ENCODE measurements at places on chromosomes 5 and 9.

DNA sequence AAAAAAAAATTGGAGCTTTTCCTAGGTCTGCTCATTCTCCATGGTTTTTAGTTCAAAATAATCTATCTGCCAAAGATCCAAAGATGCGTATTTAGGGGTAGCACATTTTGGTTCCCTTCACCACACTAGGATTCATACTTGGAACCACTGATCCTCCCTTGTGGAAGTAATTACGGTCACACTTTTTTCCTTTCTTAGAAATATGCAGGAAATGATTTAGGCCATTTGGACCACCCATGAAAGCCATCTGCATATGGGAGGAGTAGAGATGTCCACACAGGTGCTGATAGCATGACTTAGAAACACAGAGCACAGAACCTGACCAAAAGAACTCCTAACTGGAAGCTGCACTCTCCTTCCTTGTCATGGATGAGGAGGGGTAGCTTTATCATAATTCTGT is 105.9 kb upstream of the RAI14 start:
- no peak for DNase-seq

DNA sequence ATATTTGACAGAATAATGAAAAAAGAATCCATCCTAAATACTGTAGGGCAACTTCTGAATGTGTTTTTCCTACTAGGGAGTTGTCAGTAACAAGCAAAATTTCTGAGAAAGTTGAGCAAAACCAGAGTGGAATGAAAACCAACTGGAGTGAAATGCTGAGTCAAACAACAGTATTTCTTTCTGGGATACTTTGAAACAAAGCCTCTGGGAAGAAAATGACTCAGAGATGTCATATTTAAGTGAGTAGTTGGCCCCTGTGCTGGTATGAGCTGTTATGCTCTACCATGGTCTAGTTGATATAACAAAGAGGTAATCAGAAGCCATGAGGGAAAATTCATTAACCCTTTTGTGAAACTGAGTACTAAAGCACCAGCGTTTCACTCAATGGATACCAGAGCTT is 372.1 kb upstream of the C9orf72 start:
- no peak for DNase-seq

DNA sequence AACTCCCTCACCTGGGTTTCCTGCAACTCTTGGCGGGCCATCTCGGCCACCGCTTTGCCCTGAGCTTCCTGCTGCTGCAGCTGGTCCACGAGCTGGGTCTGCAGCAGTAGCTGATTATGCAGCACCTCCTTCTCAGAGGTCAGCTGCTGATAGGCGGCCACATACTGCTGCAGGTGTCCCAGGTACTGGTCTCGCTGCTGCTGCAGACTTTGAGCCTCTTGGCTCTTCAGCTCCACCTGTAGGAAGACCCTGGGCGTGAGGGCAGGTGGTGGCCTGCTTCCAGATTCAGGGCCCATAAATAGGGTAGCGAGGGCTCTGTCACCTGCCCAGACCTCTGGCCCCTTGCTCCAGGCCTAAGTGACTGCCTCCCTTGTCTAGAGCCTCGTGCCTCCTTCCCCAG is 16.7 kb downstream of the GOLGA2 start:
- DNase-seq, result no peak

DNA sequence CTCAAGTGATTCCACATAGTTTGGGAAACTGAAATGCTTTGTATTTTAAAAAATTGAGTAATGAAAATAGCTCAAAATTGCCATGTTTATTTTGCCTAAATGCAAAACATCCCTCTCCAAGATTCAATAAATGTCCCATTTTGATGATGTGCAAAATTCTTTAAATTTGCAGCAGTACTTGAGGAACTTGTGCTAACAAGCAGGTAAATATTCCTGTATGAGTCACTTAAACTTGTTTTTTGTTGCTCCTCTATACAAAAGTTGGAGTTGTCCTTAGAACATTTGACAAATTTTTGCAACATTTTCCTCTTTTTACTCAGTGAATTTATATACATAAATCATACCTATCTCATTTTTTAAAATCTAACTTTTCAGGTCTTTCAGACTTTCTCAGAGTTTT is 280.2 kb downstream of the CDH12 start:
- DNase-seq, result no peak

- DNase-seq, result no peak
These were observed 532.4 kb downstream of the TLR4 start for GRCh38 chr9:118236625-118237024.

DNA sequence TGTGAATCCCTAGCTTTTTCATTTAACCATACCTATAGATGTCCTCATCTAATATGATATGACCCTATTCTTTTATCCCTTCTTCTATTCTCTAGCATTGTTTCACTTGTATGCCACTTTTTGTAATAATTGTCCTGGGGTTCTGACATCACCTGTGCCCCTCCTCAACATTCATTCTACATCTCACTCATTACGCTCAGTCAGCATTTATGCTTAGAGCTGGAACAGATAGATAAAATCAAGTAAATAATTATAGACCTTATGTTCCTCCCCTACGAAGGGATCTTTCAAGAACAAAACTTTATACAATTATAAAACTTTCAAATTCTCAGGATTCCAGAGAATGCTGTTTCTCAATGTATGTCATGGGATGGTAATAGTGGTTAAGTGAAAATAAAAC is 18.0 kb downstream of the GABRA6 start:
- no peak for DNase-seq

- no peak for DNase-seq
These were observed 114.6 kb upstream of the SLC12A2 start for GRCh38 chr5:127969002-127969401.

DNA sequence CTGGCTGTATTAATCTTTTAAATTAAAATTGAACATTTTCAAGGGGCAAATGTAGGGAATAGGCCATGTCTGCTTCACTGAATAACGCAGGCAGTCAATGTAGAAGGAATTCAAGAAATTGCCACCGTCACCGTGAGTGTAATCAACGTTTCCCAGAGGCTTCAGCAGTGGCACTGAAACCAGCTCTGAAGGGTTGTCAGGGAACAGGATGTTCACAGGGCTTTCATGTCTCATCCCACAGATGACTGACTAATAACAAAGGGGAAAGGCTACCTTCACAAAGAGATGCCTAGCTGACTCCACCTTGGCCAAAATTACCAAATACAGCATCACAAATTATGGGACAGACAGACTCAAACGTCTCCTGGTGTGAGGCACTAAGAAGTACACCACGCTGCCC is 70.4 kb upstream of the SIMC1 start:
- DNase-seq, result no peak

DNA sequence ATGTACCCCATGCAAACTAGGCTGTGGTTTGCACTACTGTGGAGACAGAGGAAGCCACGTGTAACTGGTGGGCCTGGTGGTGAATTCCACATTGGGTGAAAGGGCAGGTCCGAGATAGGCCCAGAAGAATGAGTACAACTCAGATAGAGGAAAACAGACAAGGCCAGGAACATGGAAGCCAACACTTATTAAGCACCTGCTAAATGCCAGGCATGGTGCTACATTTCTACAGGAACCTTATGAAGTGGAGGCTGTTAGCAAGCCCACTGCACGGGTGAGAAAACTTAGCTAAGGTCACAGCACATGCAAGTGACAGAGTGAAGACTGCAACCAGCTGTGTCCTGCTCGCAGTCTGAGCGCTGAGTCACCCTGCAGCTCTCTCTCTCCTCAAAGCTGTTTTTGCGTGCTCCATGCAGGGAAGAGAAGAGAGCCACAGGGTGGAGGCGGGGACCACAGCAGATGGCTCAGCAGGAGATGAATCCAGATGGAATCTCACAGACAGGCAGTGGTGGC is 65.5 kb upstream of the SPTLC1 start:
- DNase-seq, result peak; percentile 75

DNA sequence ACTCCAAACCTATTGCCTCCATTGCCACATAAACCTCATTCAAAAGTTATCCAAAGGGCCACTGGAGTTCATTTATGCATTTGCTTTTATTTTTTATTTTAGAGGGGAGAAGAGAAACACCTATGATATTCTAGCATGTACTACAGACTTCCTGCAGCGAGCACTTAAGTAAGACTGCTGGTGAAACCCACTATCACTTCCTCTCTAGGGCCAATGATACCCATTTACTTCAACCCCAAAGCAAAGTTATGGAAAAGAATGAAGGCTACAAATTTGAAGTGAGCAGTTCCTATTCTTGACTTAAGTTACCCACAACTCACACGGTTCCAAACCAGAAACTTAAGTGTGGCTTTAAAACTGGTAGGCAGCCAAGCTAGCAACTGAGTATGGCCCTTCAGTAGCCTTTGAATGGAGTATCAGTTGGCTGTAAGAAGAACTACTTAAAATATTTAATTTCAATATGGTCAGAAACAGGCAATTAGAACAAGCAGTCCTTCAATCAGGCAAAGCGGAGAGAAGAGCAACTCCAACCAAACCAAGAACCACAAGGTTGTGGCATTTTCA is 94.1 kb downstream of the GPR21 start:
- no peak for DNase-seq

Measured in WERI-Rb-1 (cell line).